Activated CD8-positive, alpha-beta memory T cell treated with anti-CD3 and anti-CD28 coated beads, Interleukin-2, amount 10 ng/mL, durations not matched to agents 7 days and 5 days (primary cell): ENCODE measurements at places on chromosomes 7 and 10.

DNA sequence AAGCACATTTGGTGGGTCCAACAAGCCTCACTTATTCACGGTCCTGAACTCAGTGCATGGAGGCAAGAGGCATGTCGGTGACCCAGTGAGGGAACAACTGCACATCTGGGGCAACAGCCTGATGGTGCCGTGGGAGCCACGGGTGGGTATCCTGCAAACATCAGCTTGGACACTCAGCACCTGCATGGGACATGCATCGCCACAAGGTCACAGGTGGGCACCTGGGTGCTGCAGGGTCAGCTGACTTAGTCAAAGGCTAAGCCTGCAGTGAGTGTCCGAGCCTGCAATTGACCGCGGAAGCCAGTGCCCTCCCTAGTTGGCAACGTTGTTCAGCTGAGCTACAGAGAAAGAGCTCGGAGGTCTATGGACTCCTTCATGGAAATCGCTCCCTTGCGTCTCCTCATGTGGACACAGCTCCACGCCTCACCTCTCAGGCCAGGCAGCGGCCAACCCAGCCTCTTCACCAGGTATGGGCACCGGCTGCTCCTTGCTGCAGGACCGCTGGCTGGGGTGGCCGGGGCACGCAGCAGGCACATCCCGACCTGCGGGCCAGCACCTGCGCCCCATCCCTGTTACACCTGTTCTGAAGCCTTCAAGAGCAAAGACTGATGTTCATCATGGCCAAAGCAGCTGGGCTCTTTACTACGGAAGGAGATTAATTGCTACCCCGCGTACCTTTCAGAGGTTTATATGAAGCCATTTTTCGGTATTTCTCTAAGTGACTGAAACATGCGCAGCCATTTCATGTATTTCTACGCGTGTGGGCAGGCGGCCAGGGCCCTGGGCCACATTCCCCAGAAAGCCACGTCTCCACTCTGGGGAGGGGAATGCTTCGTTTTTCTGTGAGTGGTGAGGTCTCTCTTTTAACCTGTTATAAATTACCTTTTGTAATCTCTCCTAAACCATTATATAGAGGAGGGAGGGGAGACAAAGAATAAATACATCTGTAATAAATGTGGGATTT, 380.7 kb downstream of the DNAJB6 start:
- H3K4me1 ChIP-seq: no peaks in the 10 kb centered on the region
- DNase-seq: no peak
- H3K27ac ChIP-seq: no peak overlapping the region
- no peaks in the 10 kb centered on the region for H3K36me3 ChIP-seq

- H3K4me1 ChIP-seq: no peaks in the 10 kb centered on the region
- H3K27ac ChIP-seq: no peak overlapping the region
- H3K27me3 ChIP-seq: no peaks in the 10 kb centered on the region
- H3K36me3 ChIP-seq: peaks cover 4% of the 10 kb centered on the region
- no peak for DNase-seq
Measured at GRCh38 chr10:117442521-117442920, 67.3 kb upstream of the PDZD8 start.

DNA sequence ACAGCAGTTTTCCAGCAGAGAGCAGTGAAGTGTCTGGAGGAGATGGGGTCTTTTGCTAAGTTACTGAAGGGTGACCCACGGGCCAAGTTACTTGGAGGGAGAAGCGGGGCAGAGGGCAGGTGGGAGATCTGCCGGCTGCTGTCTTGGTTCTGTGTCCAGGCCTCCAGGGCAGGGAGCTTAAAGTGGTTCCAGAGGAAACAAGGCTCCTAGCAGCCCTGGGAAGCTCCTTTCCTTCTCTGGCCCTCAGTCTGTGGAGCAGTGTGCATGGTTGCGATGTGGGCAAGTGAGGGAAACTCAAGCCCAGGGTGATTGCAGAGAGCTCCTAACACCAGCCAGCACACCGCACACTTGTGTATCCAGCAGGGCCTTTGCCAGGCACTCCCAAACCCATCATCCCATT, 6.3 kb downstream of the GHRHR start:
- no peak for DNase-seq
- H3K4me3 ChIP-seq: no peak overlapping the region
- peaks cover 7% of the 10 kb centered on the region for H3K4me1 ChIP-seq
- no peak overlapping the region for H3K27ac ChIP-seq
- H3K36me3 ChIP-seq: no peaks in the 10 kb centered on the region
- H3K27me3 ChIP-seq: peaks cover 22% of the 10 kb centered on the region

DNA sequence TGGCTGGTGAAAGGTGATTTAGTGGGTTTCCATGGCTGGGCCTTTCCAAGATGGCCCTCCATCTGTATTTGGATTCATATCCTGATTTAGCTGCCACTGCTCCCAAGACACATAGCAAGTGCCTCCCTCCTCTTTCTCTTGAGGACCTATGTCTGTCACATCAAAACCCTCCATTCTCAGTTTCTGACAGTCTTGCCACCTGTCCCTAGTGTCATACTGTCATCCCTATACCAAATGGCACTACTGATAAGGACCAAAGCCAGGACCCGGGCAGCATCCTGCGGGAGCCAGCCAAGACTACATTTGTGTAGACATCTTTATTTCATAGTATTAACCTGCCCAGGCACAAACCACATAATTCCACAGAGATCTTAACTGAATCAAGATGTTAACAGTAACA, 34.8 kb downstream of the PNLIPRP2 start:
- H3K4me3 ChIP-seq: no peak overlapping the region
- no peak overlapping the region for H3K27ac ChIP-seq
- H3K36me3 ChIP-seq: no peaks in the 10 kb centered on the region
- H3K4me1 ChIP-seq: no peaks in the 10 kb centered on the region

- DNase-seq: no peak
- no peak overlapping the region for H3K4me3 ChIP-seq
- H3K4me1 ChIP-seq: no peaks in the 10 kb centered on the region
- H3K27ac ChIP-seq: no peak overlapping the region
Measured at GRCh38 chr7:116097365-116098009, 66.9 kb upstream of the TFEC start.

DNA sequence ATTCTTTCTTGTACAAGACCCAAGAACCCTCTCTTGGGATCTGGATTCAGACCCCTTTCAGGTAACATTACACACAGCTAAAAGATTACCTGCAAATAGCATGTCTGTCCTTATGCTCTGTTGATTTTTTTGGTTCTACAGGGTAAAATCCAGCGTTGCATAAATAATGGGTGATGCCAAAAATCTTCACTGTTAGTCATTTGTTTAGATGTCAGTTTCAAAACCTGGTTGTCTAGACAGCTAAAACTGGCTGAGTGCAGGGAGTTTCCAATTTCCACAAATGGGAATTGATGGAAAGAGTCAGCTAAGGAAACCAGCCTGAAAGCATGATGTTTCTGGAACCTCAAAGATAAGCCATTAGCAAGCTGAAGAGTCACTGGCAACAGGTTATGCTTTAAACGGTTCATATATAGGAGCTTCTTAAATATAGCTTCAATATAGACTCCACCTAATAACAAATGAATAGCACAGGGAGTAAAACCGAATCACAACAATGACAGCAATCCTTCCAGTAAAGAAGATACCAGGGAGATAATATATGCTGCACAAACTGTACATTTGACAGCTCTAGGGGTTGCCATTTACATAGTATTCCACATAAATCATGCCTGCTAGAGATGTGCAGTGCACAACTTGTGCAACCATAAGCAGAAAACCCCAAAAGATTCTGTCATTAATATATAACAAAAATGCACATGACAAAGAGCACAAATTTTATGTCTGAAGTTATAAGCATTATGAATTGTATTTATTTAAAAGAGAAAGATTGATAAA, 20.4 kb downstream of the CCDC71L start:
- no peak overlapping the region for H3K4me3 ChIP-seq
- H3K27me3 ChIP-seq: peaks cover 21% of the 10 kb centered on the region
- no peak for DNase-seq
- no peak overlapping the region for H3K27ac ChIP-seq
- no peaks in the 10 kb centered on the region for H3K36me3 ChIP-seq

GRCh38 chr7:44958645-44959344, 20.0 kb downstream of the MYO1G start:
- H3K4me3 ChIP-seq: no peak overlapping the region
- peaks cover 19% of the 10 kb centered on the region for H3K4me1 ChIP-seq
- H3K36me3 ChIP-seq: peaks cover 10% of the 10 kb centered on the region
- peak overlapping the region; percentile 50 for H3K27ac ChIP-seq
- no peak for DNase-seq
- H3K27me3 ChIP-seq: peaks cover 9% of the 10 kb centered on the region

GRCh38 chr7:93178213-93178612, 30.0 kb upstream of the SAMD9L start:
- no peaks in the 10 kb centered on the region for H3K36me3 ChIP-seq
- no peaks in the 10 kb centered on the region for H3K4me1 ChIP-seq
